ENCODE measurements at places on chromosomes 7 and 10.

GRCh38 chr7:141701489-141702046, 398 bp downstream of the DENND11 start:
- DNase-seq: no peak

GRCh38 chr10:116774728-116775151, 32.4 kb upstream of the HSPA12A start:
- DNase-seq: no peak

DNA sequence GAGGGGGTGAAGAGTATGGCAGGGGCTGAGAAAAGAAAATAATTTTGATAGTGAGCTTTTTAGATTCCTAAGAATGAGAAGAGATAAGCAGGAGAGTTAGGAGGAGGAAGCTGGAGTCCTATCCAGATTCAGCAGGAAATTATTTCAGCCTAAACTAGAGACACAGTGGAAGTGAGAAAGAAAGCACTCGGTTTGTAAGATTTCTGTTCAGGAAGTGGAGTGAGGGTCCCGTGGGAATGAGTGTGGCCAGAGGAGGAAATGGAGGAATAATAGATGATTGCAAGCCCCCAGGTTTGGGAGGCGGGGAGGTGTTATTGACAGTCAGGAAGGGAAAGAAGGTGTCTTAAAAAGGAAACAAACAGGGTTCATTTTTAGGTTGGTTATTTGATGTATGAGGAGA, 84.8 kb upstream of the NRP1 start:
- no peak for DNase-seq

- no peak for DNase-seq
Measured at GRCh38 chr7:67487316-67487715, 490.7 kb downstream of the TYW1 start.

DNA sequence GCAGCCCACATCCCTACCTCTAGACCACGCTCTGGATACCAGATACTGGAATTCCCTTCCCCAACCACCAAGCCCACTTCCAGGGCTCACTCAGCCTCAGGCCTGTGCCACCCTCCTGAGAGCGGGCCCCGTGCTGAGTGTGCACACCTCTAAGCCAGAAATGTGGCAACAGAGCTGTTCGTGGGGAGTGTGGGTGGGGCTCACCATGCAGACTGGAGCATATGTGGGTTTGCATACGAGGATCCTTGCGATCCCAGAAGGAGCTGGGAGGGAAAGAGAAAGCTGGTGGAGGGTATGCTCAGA, 13.0 kb upstream of the LIMK1 start:
- no peak for DNase-seq

DNA sequence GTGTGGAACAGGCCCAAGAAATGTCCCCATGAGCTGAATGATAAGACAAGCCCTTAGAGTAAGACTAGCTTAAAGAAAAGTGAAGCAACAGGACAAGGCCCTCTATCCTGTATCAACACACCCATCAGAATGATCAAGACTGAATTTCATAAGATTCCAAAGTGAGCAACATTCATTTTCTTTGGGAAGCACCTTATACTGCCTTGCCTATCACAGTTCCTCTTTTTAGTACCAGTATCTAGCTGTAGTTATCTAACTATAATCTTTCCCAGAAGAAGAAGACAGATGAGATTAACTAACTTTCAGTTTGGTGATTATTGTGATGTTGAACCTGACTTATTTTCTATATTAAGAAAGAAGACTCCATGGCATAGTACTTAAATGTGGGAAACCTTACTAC, 391.2 kb downstream of the PHTF2 start:
- no peak for DNase-seq

Data from gastrocnemius medialis (tissue), 4 donors.